ENCODE measurements at places on chromosomes 2 and 18. TPM values are rescaled to one million over a fixed set of nuclear protein-coding genes. Genes with fewer than 3 reads are reported as not detected.

Gene CD8A
- total RNA-seq, result 85.3 TPM

Gene STK16
- total RNA-seq, result 32.5 TPM

DNA sequence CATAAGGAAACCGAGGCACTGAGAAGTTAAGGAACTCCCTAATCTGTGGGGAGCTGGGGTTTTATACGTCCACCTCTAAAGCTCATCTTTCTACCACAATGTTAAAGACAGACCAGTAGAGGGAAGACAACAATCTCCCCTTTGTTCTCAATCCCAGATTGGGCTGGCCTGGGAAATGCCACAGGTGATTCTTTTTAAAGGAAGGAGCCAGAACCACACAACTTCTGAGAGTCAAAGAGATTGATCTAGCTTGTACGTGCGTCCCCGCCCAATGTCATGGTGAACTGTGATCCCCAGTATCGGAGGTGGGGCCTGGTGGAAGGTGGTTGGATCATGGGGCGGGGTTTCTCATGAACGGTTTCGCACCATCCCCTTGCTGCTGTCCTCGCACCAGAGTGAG is 81.8 kb upstream of the LCLAT1 start:
- H3K27ac ChIP-seq, result no peak overlapping the region
- no peak for DNase-seq
- no peak overlapping the region for H3K4me3 ChIP-seq
- peaks cover 33% of the 10 kb centered on the region for H3K4me1 ChIP-seq
- no peaks in the 10 kb centered on the region for H3K36me3 ChIP-seq

- peaks cover 7% of the 10 kb centered on the region for H3K4me1 ChIP-seq
- H3K4me3 ChIP-seq, result no peak overlapping the region
- H3K27me3 ChIP-seq, result no peaks in the 10 kb centered on the region
- no peaks in the 10 kb centered on the region for H3K36me3 ChIP-seq
- H3K27ac ChIP-seq, result no peak overlapping the region
- DNase-seq, result no peak
Measured at GRCh38 chr2:11684894-11685460, 15.0 kb upstream of the NTSR2 start.

DNA sequence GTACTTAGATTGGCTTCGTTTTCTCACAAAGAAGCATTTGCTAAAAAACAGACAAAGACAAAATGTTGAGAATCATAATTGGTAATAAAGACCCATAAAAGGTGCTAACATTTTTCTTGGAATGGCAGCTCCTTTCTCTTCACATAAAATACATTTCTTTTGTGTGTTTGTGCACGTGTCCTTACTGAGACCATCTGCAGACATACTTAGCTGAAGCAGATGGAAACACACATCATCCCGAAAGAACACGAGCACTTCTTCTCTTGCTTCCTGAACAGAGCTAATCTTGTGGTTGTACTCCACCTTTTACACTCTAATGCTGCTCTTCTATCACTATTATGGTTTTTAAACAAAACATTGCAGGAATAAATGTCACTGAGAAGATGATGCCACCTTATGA is 142.5 kb downstream of the SPHKAP start:
- no peaks in the 10 kb centered on the region for H3K4me1 ChIP-seq
- H3K4me3 ChIP-seq, result no peak overlapping the region
- H3K27me3 ChIP-seq, result no peaks in the 10 kb centered on the region
- H3K36me3 ChIP-seq, result no peaks in the 10 kb centered on the region
- no peak overlapping the region for H3K27ac ChIP-seq

DNA sequence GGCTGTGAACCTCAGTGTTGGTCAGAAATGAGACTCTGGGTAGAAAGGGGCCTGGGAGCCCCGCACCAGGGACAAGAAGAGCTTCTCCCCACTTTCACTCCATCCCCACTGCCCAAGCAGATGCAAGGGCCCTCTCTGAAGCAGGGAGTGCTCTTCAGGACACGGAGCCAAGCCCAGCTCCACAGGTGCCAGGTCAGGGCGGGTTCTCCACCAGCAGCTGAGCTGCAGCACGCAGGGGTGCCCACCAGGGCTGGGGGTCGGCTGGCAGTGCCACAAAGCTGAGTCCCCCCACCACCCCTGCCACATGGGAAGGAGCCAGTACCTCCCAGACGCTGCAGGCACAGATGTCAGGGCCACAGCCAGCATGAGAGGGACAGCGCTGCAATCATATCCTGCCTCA is 106.2 kb downstream of the INHBB start:
- DNase-seq, result no peak
- no peaks in the 10 kb centered on the region for H3K27me3 ChIP-seq
- no peak overlapping the region for H3K4me3 ChIP-seq
- H3K27ac ChIP-seq, result no peak overlapping the region

DNA sequence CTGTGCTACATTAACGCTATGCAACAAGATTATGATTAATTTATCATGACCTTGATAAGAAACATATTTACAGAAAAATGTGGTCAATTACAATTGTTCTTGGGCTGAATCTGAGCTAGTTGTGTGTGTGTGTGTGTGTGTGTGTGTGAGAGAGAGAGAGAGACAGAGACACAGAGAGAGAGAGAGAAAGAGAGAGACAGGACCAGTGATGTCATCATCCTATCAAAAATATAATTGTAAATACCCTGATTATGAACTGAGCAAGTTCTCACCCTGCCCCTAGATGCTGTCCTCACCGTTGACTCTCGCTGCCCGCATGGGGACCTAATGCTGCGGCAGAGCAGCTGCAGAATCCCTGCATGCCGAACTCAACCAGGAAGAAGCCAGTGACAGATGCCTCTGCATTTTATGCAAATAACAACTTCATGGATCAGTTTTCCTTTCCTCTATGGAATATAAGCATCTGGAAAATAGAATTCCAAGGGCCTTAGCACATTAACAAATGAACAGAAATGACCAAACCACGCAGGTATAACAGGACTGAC is 512.5 kb downstream of the PLCL1 start:
- H3K4me1 ChIP-seq, result no peaks in the 10 kb centered on the region
- DNase-seq, result no peak
- no peak overlapping the region for H3K27ac ChIP-seq
- no peak overlapping the region for H3K4me3 ChIP-seq
- H3K36me3 ChIP-seq, result no peaks in the 10 kb centered on the region
- peaks cover 11% of the 10 kb centered on the region for H3K27me3 ChIP-seq

DNA sequence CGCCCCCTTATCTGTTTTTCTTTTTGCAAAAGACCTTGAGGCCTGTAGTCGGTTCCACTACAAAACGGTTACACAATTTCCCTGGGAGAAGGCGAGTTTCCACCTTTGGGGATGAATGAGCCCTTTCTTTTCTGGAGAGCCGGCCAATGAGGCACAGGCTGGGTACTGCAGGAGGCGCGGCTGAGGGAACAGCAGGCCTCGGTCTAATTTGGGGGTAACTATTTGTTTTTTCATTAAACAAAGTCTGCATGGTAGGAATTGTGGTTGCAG is 129.2 kb downstream of the MYCN start:
- H3K4me3 ChIP-seq, result no peak overlapping the region
- no peaks in the 10 kb centered on the region for H3K36me3 ChIP-seq
- no peaks in the 10 kb centered on the region for H3K27me3 ChIP-seq
- no peaks in the 10 kb centered on the region for H3K4me1 ChIP-seq
- H3K27ac ChIP-seq, result no peak overlapping the region

GRCh38 chr2:201261471-201261870 is 1.1 kb downstream of the CASP8 start:
- H3K27ac ChIP-seq, result peak overlapping the region; percentile 98
- no peaks in the 10 kb centered on the region for H3K27me3 ChIP-seq
- H3K4me3 ChIP-seq, result peak overlapping the region; percentile 66
- H3K36me3 ChIP-seq, result peaks cover 2% of the 10 kb centered on the region
- peak; percentile 79 for DNase-seq

DNA sequence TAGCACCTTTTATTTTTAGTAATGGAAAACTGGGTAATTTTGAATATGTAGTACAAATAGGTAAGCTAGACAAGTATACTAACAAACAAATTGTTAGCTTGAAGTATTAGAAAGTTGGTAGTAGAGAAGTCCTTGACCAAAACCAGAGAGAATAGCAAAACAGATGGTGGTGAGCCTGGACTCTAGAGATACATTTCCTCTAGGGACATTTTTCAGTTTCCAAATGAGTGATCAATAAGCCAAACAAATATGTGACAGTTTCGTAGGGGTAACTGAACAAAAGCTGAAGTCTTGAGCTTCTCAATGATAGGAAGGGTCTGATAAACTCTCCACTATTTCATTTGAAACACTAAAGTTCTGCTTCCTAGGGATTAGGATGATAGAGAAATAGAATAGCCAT is 692.0 kb upstream of the FAM98A start:
- no peak overlapping the region for H3K27ac ChIP-seq
- H3K4me3 ChIP-seq, result no peak overlapping the region
- DNase-seq, result no peak
- H3K27me3 ChIP-seq, result no peaks in the 10 kb centered on the region
- H3K4me1 ChIP-seq, result no peaks in the 10 kb centered on the region
- H3K36me3 ChIP-seq, result no peaks in the 10 kb centered on the region

GRCh38 chr2:163646687-163647086 is 89.1 kb downstream of the FIGN start:
- H3K36me3 ChIP-seq, result no peaks in the 10 kb centered on the region
- H3K4me1 ChIP-seq, result no peaks in the 10 kb centered on the region
- no peak overlapping the region for H3K27ac ChIP-seq
- H3K27me3 ChIP-seq, result no peaks in the 10 kb centered on the region
- DNase-seq, result no peak
